ENCODE measurements at places on chromosomes 11 and 22.

GRCh38 chr22:44895296-44896055 is 114.3 kb downstream of the PHF21B start:
- no peak for DNase-seq

DNA sequence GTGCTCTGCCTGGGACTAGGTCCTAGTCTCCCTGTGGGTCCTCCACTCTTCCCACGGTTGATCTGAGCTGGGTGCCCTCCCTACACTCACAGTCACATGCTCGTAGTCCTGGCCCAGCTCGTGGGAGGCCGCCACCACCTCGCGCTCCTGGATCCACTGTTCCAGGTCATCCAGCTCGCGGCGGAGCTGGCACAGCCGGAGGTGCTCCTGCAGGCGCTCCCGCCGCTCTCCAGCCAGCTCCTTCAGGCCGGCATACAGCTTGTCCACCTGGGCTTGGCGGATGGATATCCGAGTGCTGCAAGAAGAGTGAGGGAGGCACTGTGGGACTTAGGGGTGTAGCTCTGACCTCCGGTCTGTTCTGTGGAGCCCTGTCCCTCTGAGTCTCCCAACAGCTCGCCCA is 14.8 kb upstream of the RBM4B start:
- no peak for DNase-seq

DNA sequence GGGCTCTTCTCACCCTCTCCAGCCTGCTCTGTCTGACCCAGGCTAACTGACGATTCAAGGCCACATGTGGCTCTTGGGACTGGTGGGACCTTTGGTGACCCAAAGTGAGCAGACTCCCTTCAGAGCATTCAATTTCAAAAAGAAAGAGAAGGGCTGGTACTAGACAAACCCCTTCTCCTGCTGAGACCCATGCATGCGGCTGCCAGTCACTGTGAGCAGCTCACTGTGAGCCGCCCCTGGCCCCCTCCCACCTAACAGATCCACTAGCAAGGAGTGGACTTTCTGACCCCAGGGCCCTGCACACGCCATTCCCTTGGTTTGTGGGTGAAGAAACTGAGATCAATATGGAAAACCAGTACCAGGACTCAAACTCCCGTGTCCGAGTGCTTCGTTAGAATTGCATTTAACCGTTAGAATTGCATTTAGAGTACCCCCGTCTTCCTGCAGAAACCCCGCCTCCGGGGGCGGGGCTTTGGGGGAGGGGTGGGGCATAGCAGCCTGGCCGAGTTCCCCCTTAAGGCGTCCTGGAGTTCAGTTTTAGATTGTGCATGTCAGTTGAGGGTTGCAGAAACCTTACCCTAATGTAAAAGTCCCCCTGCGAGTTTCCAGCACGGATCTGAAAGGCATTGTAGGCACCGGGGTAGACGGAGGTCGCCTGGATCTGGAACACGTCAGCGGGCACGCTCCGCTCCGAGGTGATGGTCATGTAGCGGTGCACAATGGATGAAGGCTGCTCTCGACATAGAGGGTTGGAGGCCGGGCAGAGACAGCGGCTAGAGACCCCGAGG is 5.1 kb downstream of the EFEMP2 start:
- no peak for DNase-seq

DNA sequence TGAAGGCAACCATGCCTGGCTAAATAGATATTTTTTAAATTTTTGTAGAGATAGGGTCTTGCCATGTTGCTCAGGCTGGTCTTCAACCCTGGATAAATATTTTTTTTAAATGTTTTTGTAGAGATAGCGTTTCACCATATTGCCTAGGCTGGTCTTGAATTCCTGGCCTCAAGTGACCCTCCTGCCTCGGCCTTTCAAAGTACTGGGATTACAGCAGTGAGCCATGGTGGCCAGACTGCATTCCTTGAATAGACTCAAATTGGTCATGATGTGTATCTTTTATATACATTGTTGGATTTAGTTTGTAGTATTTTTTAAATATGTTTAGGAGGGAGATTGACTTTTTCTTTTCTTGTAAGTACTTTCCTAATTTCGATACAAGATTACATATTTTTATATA is 325.7 kb upstream of the C11orf87 start:
- no peak for DNase-seq

DNA sequence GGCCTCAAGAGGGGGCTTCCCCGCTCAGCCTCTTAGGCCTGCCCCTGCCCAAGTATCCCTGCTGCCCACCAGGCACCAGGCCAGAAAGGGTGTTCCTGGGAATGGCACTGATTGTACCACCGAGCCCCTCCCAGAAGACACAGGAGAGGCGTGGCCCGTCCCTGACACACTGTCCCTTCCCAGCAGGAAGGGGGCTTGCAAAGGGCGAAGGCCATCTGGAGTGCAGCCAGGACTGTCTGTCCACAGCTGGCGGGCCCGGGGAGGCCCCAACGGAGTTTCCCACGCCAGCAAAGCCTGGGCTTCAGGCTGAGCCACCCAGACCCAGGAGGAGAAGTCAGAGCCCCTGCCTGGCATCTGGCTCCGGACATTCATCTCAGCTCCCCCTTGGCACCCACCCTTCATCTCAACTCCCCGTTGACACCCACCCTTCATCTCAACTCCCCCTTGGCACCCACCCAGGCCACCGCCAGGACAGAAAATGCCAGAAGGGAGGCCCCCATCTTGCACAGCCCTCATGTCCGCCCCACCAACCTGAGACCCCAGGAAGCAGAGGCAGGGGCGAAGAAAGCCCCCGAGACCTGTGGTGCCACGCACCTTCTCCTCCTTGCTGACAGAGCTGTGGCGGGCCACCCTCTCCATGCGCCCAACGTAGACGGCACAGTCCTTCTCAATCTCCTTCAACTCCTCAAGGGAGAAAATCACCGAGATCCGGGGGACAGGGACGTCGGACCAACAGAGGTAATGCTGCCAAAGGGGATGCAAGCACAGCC is 19.4 kb downstream of the TUBGCP6 start:
- DNase-seq, result no peak

- DNase-seq, result no peak
Measured at GRCh38 chr11:130693543-130693942, 222.7 kb downstream of the SNX19 start.

- no peak for DNase-seq
Measured at GRCh38 chr11:109785198-109785597, 308.0 kb upstream of the ZC3H12C start.

- no peak for DNase-seq
Measured at GRCh38 chr22:18013436-18013835, 10.9 kb downstream of the MICAL3 start.

DNA sequence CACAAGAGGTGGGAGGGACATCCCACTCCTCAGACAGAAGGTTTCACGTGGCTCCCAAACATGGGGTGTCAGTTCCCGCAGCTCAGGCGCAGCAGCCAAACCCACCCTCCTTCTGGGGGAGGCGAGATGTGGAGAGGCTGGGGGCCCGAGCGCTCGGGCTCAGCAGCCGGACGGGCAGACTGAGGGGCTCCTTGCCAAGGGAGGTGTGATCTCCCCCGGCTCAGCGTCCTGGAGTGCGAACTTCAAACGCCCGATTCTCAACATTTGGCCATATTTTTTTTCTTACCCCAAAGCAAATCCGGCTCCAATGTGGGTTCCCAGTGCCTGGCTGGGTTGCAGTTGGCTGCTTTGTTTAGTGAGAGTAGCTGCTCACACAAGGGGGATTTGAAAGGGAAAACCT is 477.9 kb downstream of the MN1 start:
- no peak for DNase-seq

DNA sequence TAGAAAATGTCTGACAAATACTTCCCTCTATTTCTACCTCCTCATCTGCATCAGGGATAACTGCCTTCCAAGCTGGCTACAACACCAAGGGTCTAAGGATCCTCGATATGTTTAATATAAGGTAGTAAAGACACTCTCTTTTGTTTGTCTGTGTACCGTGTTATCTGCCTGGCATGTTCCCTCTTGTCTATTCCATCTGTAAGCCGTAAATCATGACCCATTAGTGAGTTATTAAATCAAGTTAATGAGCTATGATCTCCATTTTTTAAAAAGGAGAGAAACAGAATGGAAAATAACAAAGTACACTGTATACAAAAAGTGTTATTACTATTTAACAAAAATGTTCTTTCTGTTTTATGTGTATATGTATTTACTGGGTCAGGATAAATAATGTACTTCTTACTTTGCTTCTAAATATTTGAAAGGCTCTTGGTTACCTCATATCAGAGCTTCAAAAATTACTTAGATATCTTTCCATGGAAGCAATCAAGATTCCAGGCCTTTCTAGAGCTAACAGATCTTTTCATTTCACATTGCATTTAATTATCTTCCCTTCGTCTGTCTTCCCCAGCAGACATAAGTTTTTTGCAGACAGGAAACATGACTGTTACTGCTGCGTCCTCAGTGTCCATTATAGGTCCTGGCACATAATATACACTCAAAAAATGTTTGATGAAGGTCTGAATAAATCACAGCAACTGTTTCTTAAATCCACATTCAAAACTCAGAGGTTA is 342.6 kb upstream of the CCDC90B start:
- DNase-seq, result no peak

DNA sequence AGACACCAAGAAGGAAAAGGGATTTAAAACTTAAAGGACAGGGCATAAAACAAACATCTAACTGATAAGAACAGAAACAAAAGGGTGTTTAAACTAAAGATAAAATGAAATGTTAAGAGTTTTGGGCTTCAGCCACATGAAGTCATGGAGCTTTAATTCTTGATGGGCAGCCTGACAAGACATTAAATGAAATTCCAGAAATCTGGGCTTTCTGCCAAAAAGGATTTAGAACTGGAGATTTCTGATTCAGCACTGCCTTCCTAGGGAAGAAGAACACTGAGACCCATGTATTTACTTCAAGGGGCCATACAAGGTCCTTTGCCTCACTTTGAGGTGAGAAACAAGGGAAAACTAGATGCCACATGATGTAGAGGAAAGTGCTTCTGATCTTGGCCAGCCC is 355.9 kb upstream of the RAG2 start:
- no peak for DNase-seq

DNA sequence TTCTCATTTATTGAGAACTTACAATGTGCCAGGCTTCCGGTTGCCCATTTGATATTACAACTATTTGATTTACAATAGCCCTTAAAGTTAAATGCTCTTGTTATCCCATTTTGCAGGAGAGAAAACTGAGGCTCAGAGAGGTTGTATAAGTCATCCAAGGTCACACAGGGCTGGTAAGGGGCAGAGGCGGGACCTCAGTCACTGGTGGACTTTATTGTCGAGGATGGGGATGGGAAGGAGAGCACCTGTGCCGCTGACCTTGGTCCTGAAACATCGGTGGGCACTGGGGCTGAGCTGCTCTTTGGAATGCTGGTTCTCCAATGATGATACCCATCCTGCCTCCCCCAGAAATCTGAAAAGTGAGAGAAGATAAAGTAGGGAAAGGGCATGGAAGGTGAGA is 265.4 kb downstream of the MIAT start:
- no peak for DNase-seq

DNA sequence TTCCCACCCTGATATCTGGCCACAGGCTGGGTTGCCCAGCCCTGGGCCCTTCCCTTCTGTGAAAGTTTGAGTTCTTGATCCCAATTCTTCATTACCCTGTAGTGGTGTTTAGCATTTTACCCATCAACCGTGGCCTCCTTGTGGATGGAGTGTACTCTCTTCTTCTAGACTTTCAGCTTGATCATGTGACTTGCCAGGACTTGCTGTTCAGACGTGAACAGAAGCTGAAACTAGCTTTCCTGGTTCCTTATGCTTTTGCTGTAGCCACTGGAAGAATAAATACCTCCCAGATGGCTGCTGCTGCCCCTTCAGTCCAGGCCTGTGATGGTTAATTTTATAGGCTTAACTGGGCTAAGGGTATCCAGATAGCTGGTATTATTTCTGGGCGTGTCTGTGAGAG is 32.7 kb upstream of the DAGLA start:
- DNase-seq, result no peak

- DNase-seq, result no peak
Measured at GRCh38 chr11:17471501-17471900, 5.1 kb downstream of the ABCC8 start.

GRCh38 chr22:46518542-46519325 is 18.7 kb downstream of the CELSR1 start:
- no peak for DNase-seq

- DNase-seq, result no peak
Measured at GRCh38 chr11:43709689-43710088, 29.2 kb downstream of the HSD17B12 start.

DNA sequence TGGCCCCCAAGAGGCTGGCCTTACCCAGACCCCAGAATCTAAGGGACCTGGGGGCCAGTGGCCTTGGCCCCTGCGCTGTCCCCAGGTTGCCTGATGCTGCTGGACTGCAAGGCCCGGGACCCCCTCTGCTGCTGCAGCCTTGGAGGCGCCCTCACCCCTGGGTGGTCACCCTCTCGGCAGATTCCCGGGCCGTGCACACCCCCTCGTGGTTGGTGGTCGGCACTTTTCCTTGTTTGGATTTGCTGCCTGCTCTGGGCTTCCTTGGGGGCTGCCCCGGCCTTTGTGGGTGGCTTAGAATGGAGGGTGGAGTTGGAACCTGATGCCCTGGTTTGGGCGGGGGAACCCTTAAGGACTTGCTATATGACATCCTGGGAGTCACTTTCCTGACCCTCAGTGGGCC is 5.3 kb downstream of the RIN1 start:
- no peak for DNase-seq

DNA sequence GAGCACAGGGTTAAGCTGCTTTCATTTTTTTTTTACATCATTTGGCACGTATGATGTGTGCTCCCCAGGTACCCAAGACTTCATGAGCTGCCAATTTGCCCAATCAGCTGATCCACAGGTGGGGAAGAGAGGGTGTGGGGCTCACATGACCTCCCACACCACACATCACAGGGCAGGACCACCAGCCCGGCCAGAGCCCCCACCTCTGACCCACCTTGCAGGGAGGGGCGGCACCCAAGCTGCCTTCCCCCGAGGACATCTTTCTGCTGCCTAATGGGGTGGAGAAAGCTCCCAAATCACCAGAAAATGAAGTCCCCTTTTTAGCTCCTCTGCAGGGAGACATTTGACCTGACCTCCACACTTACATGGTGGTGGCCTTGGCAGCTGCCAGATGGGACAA is 119.8 kb downstream of the MPPED1 start:
- no peak for DNase-seq

GRCh38 chr22:39148026-39148726 is 4.3 kb downstream of the CBX7 start:
- no peak for DNase-seq

DNA sequence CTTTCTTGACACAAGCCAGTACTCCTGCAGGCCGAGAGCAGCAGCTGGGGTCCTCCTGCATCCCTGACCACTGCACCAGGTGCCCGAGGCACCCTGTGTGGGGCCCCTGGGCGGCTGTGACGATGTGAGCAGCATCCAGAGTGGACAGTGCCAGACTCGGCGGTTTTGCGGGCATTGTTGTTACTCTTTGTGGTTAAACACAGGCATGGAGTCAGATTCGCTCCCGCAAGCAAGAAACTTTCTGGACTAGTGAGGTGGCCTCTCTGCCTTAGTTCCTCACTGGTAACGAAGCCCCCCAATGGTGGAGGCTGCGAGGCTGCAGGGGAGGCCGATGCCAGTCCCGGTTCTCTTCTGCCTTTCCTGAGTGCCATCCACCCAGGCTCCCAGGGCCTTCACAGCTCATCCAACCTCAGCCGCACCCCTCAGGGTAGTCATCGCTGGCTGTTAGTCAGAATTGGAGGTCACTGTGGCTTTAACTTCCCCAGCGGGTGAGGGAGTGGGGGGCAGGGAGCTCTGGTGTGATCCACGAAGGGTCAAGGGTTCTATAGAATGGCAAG is 3.7 kb upstream of the CLDN5 start:
- no peak for DNase-seq

GRCh38 chr11:32420937-32421901 is 14.1 kb downstream of the WT1 start:
- DNase-seq, result peak; percentile 48

Measured in T-helper 22 cell (primary cell).